EH (cell line): ENCODE measurements at places on chromosomes 13 and 19.

- DNase-seq: no peak
These were observed 24.3 kb downstream of the ARHGEF7 start for GRCh38 chr13:111139452-111139851.

DNA sequence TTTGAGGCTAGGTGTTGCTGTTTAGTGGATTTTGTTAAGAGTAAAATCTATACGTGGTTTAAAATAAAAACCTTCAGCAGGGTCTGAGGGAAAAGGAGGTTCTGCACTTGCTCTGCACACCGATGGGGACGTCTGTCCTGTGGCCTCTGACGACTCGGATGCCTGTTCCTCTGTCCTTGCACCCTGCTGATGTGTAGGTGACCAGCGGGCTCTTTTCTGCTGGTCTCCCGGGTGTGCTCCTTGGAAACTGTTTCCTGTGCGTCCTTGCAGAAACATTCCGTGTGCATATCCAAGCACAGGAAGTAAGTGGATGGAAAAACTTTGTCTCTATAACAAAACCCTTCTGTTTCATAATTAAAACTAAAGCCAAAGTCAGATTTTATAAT is 3.8 kb downstream of the ATP4B start:
- no peak for DNase-seq

DNA sequence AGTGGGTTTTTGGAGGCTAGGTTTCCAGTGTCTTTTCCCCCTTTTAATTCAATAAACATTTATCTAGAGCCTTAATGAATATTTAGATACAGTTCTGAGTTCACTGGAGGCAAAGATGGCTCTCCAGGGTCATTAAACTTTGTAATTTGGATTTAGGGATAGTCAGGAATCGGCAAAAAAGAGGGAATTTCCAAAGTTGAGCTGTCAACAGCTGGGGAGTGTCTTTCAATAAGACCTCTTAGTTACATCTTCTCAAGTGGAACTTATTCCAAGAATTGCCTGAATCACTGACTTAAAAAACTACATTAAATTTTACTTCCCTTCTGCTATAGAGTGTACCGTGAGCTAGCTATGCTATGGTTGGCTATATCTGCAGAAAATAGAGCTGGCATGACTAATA is 2.0 kb downstream of the LRCH1 start:
- DNase-seq: peak; percentile 24

GRCh38 chr19:44822177-44822576 is 13.3 kb downstream of the BCAM start:
- DNase-seq: no peak

GRCh38 chr13:36919171-36919832 is 736 bp downstream of the SMAD9 start:
- peak; percentile 47 for DNase-seq

- no peak for DNase-seq
These were observed 305.9 kb upstream of the SGCG start for GRCh38 chr13:22874839-22875238.

DNA sequence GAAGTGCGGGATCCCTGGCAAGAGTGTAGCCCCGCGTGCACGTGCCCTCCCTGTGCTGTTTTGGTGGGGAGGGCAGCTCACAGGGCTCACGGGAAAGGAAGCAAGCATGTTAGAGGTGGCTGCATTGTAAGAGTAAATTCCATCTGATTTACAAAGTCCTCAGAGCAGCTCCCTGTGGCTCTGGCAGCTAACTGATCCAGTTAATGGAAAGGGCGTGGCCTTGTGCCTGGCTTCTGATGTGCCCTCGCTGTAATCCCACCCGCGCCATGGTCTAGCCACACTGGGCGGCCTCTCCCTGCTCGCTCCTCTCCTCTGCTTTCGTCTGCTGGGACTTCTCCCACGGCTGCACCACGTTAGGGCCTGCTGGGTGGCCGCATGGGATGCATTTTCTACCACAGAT is 258.5 kb downstream of the FGF9 start:
- DNase-seq: no peak

- DNase-seq: no peak
These were observed 1251.9 kb upstream of the SLC10A2 start for GRCh38 chr13:104318121-104318520.

DNA sequence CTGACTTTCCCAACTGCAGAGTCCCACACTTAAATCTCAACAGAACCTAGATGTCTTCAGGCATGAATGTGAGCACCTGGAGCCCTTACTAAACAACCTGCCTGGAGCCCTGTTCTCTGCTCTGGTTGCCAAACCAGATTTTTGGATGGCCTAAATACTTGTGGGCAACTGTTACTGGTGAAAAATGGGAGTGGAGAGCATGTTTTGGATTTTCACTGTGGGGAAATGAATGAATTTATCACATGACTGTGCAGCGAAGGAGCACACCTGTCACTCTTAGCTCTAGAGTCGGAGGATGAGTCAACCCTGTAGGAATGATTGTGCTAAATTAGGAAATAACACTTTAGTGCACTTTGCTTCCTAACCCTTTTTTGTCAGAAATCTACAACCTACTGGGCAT is 30.3 kb downstream of the SHISA2 start:
- DNase-seq: no peak

- DNase-seq: peak; percentile 86
These were observed 216.5 kb downstream of the EFNB2 start for GRCh38 chr13:106318941-106319411.

GRCh38 chr19:46620716-46621115 is 4.2 kb downstream of the PTGIR start:
- DNase-seq: peak; percentile 86

- no peak for DNase-seq
These were observed 245.1 kb downstream of the KCTD12 start for GRCh38 chr13:76641056-76641455.

DNA sequence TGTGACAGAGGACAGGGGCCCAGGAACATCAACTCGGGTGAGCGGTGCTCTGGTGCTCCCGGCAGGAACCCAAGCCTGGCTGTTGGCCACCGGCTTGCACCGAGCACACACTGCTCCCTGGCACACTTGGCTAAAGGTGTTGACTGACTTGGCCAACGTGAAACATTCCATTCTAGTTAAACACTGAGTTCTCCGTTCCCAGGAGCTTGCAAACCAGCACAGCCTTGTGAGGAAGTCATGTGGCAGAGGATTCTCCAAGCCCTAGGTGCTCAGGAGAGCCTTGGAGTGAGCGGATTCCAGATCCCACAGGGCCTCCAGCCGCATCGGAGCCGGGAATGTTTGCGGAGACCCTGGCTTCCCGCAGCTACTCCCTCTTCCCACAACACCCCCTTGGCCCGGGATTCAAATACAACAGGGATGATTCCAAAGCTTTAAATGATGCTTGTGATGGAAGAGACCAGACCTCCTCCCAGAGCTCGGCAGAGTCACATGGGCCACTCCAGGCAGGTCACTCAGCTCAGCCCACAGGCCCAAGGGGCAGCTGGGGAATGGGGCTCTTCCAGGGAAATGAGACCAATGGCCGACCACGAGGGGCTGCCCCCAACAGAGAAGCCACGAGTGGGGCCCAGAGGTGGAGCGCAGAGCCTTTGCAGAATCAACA is 2.9 kb downstream of the C13orf46 start:
- peak; percentile 28 for DNase-seq

DNA sequence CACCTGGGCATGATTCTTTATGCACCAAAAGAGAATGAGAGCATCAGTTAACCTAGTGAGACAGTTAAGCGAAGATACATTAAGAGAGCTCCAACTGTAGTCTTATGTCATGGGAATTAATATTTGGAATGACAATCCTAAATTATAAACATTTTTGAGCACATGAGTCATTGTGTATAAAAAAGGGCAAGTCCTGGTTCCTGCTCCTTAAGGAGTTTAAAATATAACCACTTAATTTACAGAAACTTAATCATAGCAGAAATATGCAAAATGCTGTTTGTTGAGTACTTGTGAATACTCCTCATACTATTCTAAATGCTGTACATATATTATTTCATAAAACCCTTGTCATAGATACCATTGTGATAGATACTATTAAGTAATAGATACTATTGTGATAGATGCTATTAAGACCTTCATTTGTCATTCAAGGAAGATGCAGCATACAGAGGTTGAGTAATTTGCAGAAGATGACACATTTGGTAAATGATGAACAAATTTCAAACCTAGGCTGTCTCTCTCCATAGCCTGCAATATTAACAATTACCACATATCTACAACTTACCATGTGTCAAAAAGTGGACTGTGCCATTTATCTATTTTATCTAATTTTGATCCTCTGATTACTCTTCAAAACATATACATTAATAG is 301.0 kb downstream of the TBC1D4 start:
- DNase-seq: peak; percentile 86

DNA sequence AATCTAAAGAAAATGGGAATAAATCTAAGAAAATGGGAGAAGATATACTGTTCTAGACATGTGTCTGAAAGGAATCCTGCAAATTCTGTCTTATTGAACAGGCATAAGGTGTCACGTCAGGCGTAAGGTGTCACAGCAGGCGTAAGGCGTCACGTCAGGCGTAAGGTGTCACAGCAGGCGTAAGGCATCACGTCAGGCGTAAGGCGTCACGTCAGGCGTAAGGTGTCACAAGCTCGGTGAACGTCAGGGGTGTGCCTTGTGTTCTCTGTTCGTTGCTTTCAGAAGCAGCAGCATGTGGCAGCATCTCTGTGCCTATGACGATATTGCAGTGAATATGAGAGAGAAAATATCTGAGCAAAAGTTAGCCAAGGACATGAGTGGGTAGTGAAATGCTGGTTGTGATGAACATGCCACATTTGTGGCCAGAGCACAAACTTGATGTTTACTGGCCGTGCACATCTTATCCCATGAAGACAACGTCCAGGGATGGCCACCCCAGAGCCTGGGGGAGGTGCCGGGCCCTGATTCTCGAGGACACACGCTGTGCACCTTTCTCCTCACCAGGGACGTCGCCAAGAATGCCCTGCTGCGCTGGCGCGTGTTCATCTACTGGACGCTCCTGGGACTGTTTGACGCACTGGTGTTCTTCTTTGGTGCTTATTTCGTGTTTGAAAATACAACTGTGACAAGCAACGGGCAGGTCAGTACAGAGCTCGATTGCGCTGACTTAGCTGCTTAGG is 107.0 kb upstream of the MCF2L start:
- DNase-seq: no peak

GRCh38 chr19:359653-359925 is 15.0 kb upstream of the MIER2 start:
- DNase-seq: no peak

GRCh38 chr19:1079566-1080111 is 12.7 kb downstream of the ARHGAP45 start:
- DNase-seq: no peak

GRCh38 chr19:55041627-55042343 is 3.7 kb upstream of the GP6 start:
- DNase-seq: no peak

GRCh38 chr13:33182729-33183128 is 102.8 kb downstream of the STARD13 start:
- no peak for DNase-seq

GRCh38 chr19:41876847-41877832 is at the start of gene CD79A:
Gene CD79A (plus strand): TSS chr19:41877279. CDS start chr19:41877305, 26 bp downstream.
- no peak for DNase-seq

GRCh38 chr19:33888665-33889064 is 92.0 kb downstream of the KCTD15 start:
- no peak for DNase-seq

DNA sequence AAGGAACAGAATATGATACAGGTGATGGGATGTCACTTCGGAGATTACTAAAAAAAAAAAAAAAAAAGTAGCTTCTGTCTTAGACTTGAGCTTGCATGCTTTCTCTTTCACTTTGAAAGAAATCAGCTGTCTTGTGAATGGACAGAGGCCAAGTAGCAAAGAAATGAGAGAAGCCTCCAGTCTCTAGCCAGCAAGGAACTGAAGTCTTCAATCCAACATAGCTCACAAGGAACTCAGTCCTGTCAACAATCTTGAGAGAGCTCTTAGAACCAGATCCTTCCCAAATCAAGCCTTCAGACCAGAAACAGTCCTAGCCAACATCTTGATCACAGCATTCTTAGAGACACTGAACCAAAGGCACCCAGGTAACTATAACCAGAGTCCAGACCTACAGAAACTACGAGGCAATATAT is 7.7 kb downstream of the N4BP2L2 start:
- DNase-seq: peak; percentile 76

GRCh38 chr13:51562011-51562671 is 22.1 kb upstream of the WDFY2 start:
- DNase-seq: no peak

GRCh38 chr19:31274251-31275067 is 74.8 kb downstream of the TSHZ3 start:
- DNase-seq: no peak

GRCh38 chr13:73428706-73429105 is 369.9 kb downstream of the KLF5 start:
- DNase-seq: no peak

- no peak for DNase-seq
These were observed 18.6 kb upstream of the CYP2S1 start for GRCh38 chr19:41174297-41174928.

DNA sequence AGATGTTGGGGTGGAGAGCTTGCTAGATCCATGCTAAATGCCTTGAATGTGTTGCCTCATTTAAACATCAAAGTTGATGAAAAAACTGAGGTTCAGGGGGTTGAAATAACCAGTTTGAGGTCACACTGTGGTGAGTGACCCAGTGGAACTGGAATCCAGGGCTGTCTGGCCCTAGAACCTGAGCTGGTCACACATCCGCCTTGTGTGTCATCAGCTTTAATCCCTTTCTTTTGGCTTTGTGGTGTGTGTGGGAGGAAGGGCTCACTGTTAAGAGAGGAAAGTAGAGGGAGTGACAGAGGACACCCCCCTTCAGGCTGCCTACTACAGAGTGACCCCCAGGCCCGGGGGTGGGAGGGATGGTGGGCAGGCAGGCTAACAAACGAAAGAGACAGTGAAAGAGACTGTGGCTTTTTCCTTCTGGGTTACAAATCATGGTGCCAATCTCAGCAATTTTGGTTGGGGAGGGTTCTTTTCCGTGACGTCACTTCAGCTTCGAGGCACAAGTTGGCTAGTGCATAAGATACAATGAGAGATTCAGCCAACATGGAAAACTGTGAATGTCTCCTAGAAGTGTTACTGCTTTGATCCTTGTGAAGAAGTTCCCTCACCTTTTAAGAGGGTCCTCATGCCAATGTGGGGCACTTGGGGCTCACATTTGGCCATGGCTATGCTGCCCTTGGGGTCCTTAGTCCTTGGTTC is 164.9 kb downstream of the DLEU7 start:
- peak; percentile 93 for DNase-seq

DNA sequence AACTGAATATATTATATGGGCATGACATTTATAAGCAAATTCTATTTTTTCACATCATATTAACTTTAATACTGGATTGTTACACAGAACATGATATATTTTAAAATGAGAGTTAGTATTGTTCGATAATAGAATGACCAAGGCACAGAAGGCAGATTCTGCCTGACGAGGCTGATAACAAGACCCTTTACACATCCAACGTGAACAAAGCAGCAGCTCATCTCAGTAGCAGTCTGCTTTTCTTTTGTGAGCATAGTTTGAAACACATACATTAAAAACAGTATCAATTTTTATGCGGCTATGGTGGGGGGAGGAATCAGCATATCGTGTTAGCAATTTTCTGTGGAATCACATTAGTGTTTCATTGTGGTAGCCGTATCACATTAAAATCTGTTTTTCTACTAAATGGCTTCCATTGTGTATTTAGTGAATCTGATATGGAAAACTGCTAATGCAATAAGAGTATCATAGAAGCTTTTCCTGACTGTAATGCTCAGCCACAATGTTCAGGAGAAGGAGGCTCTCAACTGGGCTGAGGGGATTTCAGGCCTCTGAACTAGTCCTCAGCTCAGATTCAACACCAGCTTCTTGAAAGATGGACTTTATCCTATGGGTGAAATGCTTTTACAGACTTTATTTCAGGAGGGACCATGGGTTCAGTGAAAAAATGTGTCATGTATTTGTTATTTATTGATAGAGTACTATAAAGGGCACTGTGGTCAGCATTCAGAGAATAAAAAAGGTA is 4.0 kb downstream of the SMAD9 start:
- no peak for DNase-seq
